ENCODE measurements at places on chromosomes 4 and X.

GRCh38 chr4:71765821-71766383, 18.0 kb downstream of the GC start:
- no peak for DNase-seq

- DNase-seq = no peak
Observed at GRCh38 chr4:110139111-110139510, 59.3 kb downstream of the ELOVL6 start.

DNA sequence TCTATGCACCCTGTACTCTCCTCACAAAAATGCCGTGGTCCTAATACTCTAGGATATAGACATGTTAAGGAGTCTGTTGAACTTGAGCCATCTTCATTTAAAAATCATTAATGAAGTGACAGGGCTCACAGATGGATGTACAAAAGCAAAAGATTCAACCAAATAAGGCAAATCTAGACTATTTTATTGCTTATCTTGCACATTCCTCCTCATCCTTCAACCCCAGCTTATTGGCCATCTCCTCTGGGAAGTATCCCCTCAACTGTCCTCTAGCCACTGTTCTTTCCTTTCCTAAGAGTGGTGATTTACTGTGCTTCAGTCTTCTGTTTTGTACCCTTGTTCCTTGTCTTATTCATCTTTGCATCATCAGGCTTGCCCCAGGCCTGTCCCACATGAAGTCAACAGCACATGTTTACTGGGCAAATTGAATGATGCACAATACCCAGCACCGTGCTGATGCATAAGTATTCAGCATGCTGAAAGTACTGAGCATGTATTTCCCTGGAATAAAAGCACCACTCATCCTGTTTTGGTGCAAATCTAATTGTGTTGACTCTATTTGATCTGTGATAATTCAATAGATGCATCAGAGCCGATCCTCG, 287.3 kb upstream of the CLNK start:
- DNase-seq = no peak

- DNase-seq = no peak
Observed at GRCh38 chr4:149785696-149786431, 29.8 kb downstream of the IQCM start.

GRCh38 chr4:8275548-8275910, 6.0 kb downstream of the HTRA3 start:
- no peak for DNase-seq

DNA sequence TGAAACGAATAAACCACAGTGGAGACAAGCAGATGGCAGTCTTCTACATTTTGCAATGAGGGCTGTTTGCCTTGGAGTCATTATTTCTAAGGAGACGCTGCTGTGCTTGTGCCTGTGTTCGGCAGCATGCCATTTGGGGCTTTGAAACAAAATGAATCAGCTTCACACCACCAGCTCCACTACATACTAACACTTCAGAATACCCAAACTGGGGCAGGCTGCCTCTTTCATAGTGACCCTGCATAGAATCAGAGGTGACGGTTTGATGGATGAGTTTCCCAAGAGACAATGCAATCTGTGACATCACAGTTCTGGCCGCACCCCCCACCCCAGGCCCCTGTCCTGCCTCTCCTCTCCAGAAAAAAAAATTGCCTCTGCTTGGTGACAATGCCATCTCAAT, 57.1 kb upstream of the MID1 start:
- DNase-seq = no peak

GRCh38 chr4:185395238-185395955, at the start of gene LRP2BP:
TSS of gene LRP2BP (minus strand) at chr4:185395924. CDS start at chr4:185378186, 17,738 bp downstream.
- DNase-seq = no peak

- no peak for DNase-seq
Observed at GRCh38 chr4:25096981-25097443, 63.2 kb downstream of the SEPSECS start.

- DNase-seq = no peak
Observed at GRCh38 chr4:3868211-3869173, 102.3 kb downstream of the ADRA2C start.

- DNase-seq = peak; percentile 20
Observed at GRCh38 chrX:154515090-154515965, 704 bp downstream of the FAM3A start.

- DNase-seq = no peak
Observed at GRCh38 chr4:188658958-188659522, 519.8 kb downstream of the TRIML1 start.

GRCh38 chr4:101126059-101126458, 221.3 kb downstream of the PPP3CA start:
- no peak for DNase-seq

- DNase-seq = no peak
Observed at GRCh38 chrX:80578517-80579105, 158.4 kb downstream of the TENT5D start.

DNA sequence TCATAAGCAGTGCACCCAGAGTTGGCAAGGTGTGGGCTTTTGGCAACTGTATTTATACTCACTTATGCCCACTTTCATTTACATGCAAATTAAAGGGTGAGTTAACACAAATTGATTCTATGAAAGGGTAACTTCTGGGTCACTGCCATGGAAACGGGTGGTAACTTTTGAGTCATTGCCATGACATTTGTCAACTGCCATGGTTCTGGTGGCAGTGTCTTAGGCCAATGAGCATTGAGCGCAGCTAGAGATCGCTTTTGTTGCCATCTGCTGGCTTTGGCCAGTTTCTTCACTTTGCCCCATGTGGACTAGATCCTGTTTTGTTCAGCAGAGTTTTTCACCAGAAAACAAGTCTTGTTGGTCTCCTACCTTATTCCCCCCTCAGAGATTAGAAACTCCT, 170.8 kb upstream of the NUDT6 start:
- no peak for DNase-seq

DNA sequence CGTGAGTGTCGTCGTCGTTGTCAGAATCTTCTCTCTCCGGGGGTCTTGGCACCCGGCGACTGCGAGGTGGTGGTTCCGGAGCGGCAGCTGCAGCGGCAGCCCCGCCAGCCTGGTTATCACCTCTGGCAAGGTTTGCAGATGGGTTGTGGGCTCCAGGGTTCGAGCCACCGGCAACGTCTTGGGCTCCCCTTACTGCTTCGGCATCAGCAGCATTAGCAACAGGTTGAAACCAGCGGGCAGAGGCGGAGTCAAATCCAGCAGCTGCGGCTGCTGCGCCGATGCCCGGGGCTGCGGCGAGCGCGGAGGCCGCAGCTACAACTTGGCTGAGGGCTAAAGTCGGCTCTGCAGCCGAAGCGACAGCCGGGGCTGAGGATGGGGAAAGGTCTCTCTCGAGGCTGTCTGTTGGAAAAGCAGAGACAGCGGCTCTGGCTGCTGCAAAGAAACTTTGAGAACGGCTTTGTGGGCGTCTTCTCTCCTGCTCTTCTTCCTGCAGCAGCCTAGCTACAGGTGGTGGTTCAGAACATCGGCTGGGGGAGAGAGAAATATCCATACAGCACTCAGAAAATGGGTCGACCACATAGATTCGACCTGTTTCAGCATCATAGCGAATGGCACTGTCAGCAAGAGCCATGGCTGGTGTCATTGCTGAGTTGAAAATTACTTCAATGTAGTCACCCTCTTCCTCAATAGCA, 3.6 kb downstream of the IRS4 start:
- DNase-seq = no peak

- DNase-seq = no peak
Observed at GRCh38 chr4:178955614-178956013, 1513.4 kb upstream of the AGA start.

DNA sequence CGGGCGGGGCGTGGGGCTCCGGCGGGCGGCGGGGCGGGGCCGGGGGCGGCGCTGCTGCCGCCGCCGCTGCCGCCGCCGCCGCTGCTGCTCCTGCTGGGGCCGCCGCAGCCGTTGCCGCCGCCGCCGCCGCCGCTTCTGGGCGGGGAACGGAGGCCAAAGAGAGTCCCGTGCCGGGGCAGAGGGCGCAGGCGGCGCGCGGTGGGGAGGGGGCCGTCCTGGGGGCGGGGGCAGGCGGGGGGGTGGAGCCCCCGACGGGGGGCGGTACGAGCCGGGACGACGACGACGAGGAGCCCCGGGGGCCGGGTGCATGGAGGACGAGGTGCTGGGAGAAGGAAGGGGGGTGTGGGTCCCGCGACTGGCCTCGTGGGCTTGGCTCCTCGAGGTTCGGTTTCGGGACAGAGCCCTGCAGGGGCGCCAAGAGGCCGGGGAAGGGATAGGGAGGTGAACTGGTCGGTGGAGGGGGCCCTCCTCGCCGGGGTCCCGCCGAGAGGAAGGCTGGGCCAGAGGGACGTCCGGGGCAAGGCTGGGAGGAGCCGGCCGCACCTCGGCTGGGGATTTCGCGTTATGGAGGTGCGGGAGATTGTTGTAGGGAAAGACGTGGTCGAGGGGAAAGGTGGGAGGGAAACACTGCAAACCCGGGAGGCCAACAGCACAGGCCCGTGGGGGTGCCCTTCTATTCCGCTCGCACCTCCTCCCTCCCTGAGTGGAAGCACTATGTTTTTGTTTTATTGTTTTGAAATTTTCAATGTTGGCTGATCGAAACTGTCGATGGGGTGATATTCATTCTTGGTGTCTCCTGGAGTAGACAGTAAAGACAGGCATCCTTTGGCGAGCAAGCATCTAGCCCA, 1.9 kb downstream of the BCORL1 start:
- peak; percentile 30 for DNase-seq

- peak; percentile 54 for DNase-seq
Observed at GRCh38 chr4:151029537-151029936, 14.5 kb upstream of the LRBA start.

- no peak for DNase-seq
Observed at GRCh38 chr4:61401771-61402170, 201.6 kb downstream of the ADGRL3 start.
